SJCRH30 (cell line): ENCODE measurements at places on chromosomes 5 and 9.

- DNase-seq, result no peak
Observed at GRCh38 chr9:23630488-23630887, 195.6 kb downstream of the ELAVL2 start.

DNA sequence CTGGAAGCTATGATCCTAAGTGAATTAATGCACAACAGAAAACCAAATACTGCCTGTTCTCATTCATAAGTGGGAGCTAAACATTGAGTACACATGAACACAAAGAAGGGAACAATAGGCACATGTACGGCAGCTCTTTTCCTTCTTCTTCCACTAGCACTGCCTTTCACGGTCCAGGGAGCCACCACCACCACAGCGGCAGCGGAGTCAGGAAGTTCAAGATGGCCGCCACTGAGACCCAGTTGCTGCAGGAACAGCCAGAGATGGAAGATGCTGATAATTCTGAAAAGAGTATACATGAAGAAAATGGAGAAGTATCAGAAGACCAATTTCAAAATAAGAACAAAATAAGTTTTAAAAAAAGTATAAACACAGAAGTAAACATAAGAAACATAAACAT lies 39.5 kb upstream of the TNFSF15 start:
- DNase-seq, result no peak

DNA sequence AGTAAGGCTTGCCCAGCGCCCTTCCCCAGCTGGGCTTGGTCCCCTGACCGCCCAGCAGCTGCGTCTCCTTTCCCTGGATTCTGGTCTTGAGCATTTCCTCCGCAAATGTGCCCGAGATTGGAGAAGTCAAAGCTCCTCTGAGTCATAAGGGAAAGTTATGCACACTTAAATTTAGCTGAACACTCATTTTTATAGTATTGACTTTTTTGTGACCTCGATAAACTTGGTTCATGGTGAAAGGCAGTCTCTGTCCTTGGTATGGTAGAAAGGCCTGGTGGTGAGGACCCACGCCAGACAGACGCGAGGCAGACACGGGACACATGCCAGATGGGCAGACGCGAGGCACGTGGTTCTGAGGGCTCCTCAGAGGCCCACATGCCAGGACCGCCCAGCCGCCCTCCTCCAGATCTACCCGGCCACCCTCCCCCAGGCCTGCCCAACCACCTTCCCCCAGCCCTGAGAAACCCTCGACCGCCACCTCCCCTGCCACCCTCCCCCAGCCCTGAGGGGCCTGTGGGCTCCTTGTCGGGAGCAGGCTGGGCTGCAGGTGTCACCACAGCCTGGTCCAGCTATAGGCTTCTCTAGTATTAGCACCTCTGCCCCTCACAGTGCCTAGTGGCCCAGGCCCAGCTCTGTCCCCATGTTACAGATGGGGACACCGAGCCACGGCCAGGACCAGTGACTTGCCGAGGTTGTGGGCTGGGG lies 60.9 kb upstream of the CACNA1B start:
- DNase-seq, result no peak

- DNase-seq, result no peak
Observed at GRCh38 chr5:145872914-145873313, at the start of gene GRXCR2. Gene GRXCR2 (minus strand): TSS chr5:145873014. CDS start chr5:145872968, 46 bp downstream.

DNA sequence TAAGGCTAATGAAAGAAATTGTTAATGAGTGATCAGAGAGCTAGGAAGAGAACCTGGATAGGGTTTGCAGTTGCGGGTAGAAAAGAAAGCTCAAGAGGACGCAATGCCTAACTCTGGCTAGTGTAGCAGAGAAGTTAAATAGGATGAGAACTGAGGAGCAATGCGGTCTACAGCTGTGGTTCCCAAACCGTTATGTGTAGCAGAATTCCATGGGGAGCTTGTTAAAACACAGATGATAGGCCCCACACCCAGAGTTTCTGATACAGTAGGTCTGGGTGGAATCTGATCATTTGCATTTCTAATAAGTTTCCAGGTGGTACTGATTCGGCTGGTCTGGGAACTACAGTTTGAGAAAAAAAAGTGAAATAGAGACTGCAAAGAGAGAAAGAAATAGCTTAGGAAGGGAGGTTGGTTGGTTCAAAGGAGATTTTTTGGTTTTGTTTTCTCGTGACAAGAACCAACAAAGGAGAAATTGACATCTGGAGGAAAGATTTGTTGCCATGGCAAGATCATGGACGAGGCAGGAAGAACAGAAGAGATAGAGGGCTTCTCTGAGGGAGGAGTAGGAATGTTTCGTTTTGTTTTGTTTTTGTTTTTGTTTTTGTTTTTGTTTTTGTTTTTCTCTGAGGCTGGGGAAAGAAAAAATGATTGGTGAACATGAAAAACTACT lies 276.1 kb downstream of the ARRDC3 start:
- no peak for DNase-seq

DNA sequence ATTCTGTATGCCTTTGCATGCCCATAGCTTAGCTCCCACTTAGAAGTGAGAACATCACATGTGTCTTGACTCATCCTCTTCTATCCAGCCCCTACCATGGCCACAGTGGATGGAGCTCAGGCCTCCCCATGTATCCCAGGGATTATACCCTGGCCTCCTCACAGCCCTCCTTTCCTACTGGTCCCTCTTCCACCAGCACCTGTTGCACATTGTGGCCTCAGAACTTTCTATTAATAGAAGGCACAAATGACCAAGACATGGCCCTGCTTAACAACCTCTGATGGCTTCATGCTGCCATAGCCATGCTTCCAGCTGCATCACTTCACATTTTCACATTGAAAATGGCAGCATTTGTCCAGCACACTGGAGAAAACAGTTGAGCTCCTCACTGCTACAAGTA lies 315.4 kb downstream of the CDK5RAP2 start:
- DNase-seq, result peak; percentile 43

- no peak for DNase-seq
Observed at GRCh38 chr5:40995801-40996586, 75.1 kb downstream of the MROH2B start.

GRCh38 chr5:15680455-15680854 lies 180.5 kb downstream of the FBXL7 start:
- DNase-seq, result no peak
